ENCODE measurements at places on chromosomes 3 and 15. TPM values are rescaled to one million over a fixed set of nuclear protein-coding genes. Genes with fewer than 3 reads are reported as not detected.

The P2RY14 gene
- total RNA-seq = 3.6 TPM

The NECTIN3 gene
- 57.1 TPM for total RNA-seq

The SAMMSON gene
- not detected for total RNA-seq

The CIDEC gene
- 171 TPM for total RNA-seq
